ENCODE measurements at places on chromosomes 6 and 20.

DNA sequence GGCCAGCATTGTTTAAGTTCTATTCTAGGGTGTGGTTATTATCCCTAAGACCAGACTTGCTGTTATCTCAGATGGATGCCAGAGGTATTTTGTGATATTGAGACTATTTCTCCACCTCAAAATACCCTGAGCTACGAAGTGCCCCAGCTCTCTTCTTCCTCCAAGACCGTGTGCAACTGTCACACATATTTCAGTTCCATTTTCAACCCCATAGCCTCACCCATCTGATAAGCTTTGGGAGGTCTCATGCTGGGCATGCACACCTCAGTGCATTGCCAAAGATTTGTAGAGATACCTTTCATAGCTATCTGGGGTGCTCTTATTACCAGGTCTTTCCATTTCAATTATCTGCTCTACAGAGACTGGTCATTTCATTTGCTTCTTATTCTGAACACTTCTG is 815.8 kb upstream of the EYS start:
- DNase-seq: no peak

GRCh38 chr20:38152175-38152620 is 12.9 kb downstream of the TGM2 start:
- no peak for DNase-seq

DNA sequence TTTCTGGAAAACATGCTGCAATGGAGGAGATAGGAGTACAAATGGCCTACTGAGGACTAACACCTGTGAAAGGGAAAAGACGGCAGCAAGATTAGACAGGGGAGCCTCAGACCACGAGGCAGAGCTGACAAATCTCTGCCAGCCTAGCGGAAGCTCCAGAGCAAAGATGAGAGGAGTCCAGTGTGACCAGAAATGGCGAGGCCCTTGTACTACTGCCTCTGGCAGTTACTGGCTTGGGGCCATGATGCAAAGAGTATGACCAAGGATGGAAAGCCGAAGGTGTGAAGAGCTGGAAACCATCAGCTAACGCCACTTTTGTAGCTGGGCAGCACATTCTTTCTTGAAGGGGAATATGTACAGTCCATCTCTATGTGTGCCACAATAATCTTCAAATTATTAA is 55.4 kb downstream of the RALGAPA2 start:
- DNase-seq: no peak

GRCh38 chr6:18431581-18431980 is 44.4 kb downstream of the RNF144B start:
- DNase-seq: no peak

DNA sequence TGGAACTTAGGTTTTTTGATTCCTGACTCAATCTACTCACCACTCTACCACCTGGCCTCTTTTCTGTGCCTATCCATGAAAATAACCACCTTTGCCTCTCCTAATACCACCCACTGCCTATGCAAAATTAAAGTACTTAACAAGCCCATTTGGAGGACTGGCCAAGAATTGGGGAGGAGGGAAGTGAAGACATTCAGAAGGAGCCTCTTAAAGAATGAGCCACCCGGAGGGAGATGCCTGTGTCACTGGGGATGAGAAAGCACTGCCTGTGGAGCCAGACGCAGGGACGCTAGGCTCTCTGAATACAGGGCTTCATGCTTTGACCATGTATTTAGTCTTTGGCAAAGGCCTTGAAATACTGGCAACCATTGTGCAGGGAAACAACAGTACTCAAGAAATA is 40.0 kb upstream of the MRPS10 start:
- no peak for DNase-seq
